Naive thymus-derived CD4-positive, alpha-beta T cell (primary cell): ENCODE measurements at places on chromosomes 2 and 18. TPM values are rescaled to one million over a fixed set of nuclear protein-coding genes. Genes with fewer than 3 reads are reported as not detected.

SESTD1 gene
- 23.2 TPM for total RNA-seq

GREB1L gene
- not detected for total RNA-seq

DNA sequence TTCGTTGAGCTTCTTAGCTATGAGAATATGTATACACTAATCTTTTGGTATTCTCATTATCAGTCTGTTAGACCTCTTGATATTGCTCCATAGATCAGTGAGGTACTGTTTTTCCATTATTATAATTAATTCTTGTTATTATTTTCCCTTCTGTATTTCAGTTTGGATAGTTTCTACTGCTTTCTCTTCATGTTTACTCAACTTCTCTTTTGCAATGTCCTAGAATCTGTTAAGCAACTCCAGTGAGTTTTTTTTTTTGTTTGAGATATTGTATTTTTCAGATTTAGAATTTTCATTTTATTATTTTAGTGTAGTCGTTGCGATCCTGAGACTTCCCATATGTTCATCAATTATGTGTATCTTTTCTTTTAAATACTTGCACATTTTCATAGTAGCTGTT lies 260.8 kb downstream of the SETBP1 start:
- H3K27me3 ChIP-seq, result no peaks in the 10 kb centered on the region
- no peak overlapping the region for H3K27ac ChIP-seq
- no peaks in the 10 kb centered on the region for H3K4me1 ChIP-seq
- no peaks in the 10 kb centered on the region for H3K36me3 ChIP-seq
- no peak for DNase-seq

DNA sequence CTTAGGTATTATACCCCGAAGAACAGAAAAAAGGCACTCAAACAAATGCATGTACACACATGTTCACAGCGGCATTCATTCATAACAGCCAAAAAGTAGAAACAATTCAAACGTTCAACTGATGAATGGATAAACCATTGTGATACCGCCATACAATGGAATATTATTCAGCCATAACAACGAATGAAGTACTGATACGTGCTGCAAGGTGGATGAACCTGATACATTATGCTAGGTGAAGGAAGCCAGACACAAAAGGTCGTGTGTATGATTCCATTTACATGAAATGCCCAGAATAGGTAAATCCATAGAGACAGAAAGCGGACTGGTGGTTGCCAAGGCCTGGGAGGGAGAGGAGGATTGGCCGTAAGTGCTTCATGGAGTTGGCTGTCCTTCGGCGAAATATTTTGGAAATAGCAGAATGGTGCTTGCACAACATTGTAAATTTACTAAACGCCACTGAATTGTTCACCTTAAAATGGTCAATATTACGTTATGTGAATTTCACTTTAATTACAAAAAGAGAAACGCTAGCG lies 750 bp upstream of the RMP24 start:
- peaks cover 18% of the 10 kb centered on the region for H3K36me3 ChIP-seq
- H3K4me1 ChIP-seq, result peaks cover 33% of the 10 kb centered on the region
- peak overlapping the region; percentile 76 for H3K4me3 ChIP-seq
- H3K27me3 ChIP-seq, result no peaks in the 10 kb centered on the region
- peak overlapping the region; percentile 82 for H3K27ac ChIP-seq
- no peak for DNase-seq

GRCh38 chr2:226701052-226701451 lies 98.6 kb downstream of the IRS1 start:
- no peaks in the 10 kb centered on the region for H3K36me3 ChIP-seq
- no peak for DNase-seq
- H3K4me1 ChIP-seq, result no peaks in the 10 kb centered on the region
- no peak overlapping the region for H3K27ac ChIP-seq

LDLRAD4 gene
- total RNA-seq, result 53.7 TPM

DNA sequence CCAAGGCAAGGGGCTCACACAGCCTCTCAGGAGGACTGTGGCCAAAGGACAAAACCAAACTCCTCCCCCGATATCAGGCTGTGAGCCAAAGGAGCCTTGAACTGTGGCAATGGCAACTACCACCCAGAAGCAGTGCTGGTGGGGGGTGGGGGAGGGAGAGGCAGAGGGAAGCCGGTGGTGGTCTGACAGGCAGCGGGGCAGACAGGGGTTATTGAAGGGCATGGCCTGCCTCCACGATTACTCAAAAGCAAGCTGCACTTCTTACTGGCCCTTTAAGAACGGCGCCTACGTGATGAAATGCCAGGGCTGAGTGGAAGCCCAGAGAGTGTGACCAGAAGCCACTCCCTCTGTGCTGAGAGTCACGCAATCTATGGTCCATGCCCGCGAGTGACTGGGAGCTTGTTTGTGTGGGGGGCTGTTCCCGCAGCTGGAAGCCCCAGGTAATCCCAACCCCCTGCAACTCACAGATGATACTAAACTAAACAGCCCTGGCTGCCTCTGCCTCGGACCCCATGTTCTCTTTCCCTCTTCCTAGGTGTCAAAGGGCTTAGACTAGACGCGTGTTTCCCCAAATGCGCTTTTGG lies 128.2 kb upstream of the CXCR4 start:
- H3K27ac ChIP-seq, result no peak overlapping the region
- no peaks in the 10 kb centered on the region for H3K36me3 ChIP-seq
- H3K4me1 ChIP-seq, result peaks cover 7% of the 10 kb centered on the region
- H3K4me3 ChIP-seq, result no peak overlapping the region
- no peaks in the 10 kb centered on the region for H3K27me3 ChIP-seq
- DNase-seq, result no peak

DNA sequence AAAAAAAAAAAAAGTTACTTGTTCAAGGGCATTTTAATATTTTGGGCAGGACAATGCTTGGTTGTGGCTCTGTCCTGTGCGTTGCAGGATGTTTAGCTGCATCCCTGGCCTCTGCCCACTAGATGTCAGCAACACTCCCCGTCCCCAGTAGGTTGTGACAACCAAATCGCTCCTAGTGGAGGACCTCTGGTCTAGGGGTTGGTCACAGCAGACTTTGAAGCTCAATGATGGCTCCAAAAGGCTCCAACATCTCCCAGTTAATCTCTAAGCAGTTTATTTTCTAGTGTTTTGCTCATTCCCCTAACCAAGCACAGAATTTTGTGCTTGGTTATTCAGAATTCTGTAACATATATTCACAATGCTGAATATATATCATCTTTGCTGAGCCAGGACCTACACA lies 67.0 kb downstream of the CHRNA1 start:
- peak; percentile 56 for DNase-seq
- no peaks in the 10 kb centered on the region for H3K4me1 ChIP-seq
- H3K27me3 ChIP-seq, result no peaks in the 10 kb centered on the region
- no peak overlapping the region for H3K4me3 ChIP-seq

RPL37A gene
- total RNA-seq, result 3,253 TPM

DNA sequence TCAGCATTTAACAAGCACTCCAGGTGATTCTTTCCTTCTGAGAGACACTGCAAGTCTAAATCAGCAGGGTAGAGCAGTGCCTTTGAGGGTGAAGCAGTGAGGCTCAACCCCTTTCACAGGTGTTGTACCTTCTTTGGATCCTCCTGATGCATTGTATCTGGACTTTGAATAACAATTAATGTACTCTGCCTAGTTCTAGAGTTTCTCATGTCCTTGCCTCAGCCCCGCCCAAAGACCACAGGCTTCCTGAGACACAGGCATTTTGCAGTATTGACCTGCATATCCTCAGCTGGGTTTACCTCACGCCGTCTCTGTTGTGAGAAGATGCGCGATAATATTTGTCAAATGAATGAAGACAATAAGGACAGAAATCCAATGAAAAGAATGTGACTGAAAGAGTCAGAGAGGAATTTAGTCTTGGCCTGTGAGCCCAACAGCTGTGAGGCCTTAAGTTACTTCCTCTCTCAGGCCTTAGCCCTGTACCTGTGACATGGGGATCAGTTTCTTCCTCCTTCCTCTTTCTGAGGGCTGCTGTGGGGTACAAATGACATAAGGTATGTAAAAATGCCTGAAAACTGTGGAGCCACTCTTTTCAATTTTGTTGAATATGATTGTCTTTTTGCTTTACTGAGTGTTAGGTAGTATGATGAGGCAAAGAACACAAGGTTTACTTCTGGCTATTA lies 43.7 kb downstream of the WIPF1 start:
- H3K4me1 ChIP-seq, result peaks cover 22% of the 10 kb centered on the region
- H3K4me3 ChIP-seq, result peak overlapping the region; percentile 20
- peak overlapping the region; percentile 58 for H3K27ac ChIP-seq
- DNase-seq, result no peak
- H3K36me3 ChIP-seq, result peaks cover 8% of the 10 kb centered on the region

CTLA4 gene
- total RNA-seq, result 36.7 and 37.6 TPM in 2 replicates

NPPC gene
- total RNA-seq, result not detected

- H3K27ac ChIP-seq, result no peak overlapping the region
- no peaks in the 10 kb centered on the region for H3K36me3 ChIP-seq
- no peaks in the 10 kb centered on the region for H3K4me1 ChIP-seq
- no peak overlapping the region for H3K4me3 ChIP-seq
Measured at GRCh38 chr18:6256521-6256920, 158.2 kb downstream of the L3MBTL4 start.

PROM2 gene
- total RNA-seq, result 0.48 and 1.2 TPM in 2 replicates

G6PC2 gene
- not detected in 2 replicates for total RNA-seq

DNA sequence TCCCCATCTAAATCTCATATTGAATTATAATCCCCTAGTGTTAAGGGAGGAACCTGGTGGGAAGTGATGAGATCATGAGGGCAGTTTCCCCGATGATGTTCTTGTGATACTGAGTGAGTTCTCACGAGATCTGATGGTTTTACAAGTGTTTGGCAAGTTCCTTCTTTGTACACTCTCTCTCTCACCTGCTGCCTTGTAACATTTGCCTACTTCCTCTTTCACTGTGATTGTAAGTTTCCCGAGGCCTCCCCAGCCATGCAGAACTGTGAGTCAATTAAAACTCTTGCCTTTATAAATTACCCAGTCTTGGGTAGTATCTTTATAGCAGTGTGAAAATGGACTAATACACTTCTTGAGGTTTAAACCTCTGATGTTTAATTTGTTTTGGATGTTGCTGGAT lies 177.5 kb downstream of the CD8B2 start:
- H3K27ac ChIP-seq, result no peak overlapping the region
- no peaks in the 10 kb centered on the region for H3K27me3 ChIP-seq
- no peak for DNase-seq
- no peak overlapping the region for H3K4me3 ChIP-seq

SNTG2 gene
- total RNA-seq, result not detected in 2 replicates

- DNase-seq, result no peak
- no peaks in the 10 kb centered on the region for H3K36me3 ChIP-seq
- H3K4me1 ChIP-seq, result no peaks in the 10 kb centered on the region
- H3K4me3 ChIP-seq, result no peak overlapping the region
Measured at GRCh38 chr2:227127201-227127600, 36.8 kb downstream of the COL4A4 start.

DNA sequence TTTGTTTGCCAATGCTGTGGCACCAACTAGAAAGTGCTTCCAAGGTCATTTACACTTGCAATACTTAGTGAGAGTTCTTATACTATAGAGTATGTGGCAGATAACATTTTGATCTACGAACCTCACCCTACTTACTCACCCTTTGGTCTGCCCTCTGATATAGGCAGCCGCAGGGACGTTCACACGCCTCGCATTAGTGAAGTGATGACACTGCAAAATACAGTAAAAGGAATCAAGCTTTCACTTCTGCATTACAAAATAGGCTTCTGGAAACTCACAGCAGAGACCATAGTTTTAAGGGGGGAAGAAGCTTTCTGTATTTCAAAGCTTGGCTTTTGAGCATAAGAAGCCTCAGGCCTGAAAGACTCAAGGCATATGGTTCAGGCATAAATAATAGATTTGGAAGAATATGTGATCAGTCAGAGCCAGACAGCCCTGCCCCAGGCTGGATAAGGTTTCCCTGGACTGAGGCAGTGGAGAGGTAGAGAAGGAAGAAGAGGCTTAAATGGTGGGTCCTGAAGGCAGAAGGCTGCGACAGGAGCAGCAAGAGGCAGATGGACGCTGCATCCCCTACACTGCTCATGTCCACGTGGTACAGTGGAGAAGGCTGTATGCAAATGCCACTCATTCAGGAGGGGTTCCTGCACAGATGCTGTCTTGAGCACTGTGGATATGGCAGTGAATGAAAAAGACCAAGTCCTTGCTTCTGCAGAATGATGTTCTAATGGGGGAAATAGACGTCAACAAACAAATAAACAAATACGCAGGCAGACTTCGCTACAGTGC lies 63.1 kb downstream of the FECH start:
- no peak overlapping the region for H3K4me3 ChIP-seq
- no peaks in the 10 kb centered on the region for H3K4me1 ChIP-seq
- H3K27me3 ChIP-seq, result no peaks in the 10 kb centered on the region
- H3K27ac ChIP-seq, result no peak overlapping the region

DNA sequence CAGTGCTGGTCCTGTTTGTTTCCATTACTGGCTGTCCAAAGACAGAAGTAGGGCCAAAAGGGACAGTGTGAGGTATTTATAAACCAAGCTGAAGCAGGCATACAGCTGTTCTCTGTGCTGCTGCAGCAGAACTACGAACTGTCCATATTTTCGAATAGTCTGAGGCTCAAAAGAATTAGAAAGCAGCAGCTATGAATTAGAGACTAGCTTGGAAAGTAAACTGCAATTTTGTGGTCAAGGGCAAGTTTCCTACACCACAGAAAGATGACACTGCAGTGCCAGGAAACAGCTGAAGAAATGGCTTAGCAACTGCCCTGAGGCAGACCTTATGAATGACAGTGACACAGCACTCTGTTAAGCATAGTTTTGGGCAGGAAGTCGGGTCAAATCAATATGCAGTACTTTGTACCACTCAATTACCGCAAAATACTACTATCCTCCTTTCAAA lies 125.3 kb downstream of the TMEM131 start:
- H3K4me3 ChIP-seq, result no peak overlapping the region
- DNase-seq, result peak; percentile 51
- H3K4me1 ChIP-seq, result peaks cover 10% of the 10 kb centered on the region
- no peaks in the 10 kb centered on the region for H3K27me3 ChIP-seq
- no peaks in the 10 kb centered on the region for H3K36me3 ChIP-seq
- H3K27ac ChIP-seq, result no peak overlapping the region

GRCh38 chr2:99925960-99926359 lies 216.4 kb downstream of the AFF3 start:
- no peak for DNase-seq
- no peak overlapping the region for H3K4me3 ChIP-seq
- no peaks in the 10 kb centered on the region for H3K4me1 ChIP-seq
- H3K27ac ChIP-seq, result no peak overlapping the region
- no peaks in the 10 kb centered on the region for H3K27me3 ChIP-seq
- H3K36me3 ChIP-seq, result no peaks in the 10 kb centered on the region

GKN2 gene
- not detected in 2 replicates for total RNA-seq

C18orf32 gene
- 53.6 TPM for total RNA-seq

RAX gene
- total RNA-seq, result not detected in 2 replicates

- H3K27ac ChIP-seq, result no peak overlapping the region
- no peak overlapping the region for H3K4me3 ChIP-seq
Measured at GRCh38 chr2:1022178-1022577, 71.5 kb downstream of the SNTG2 start.

- peaks cover 18% of the 10 kb centered on the region for H3K4me1 ChIP-seq
- H3K27me3 ChIP-seq, result no peaks in the 10 kb centered on the region
Measured at GRCh38 chr2:27965841-27966240, 75.3 kb downstream of the BABAM2 start.

GRCh38 chr2:145503511-145503910 lies 983.6 kb upstream of the ZEB2 start:
- no peaks in the 10 kb centered on the region for H3K4me1 ChIP-seq
- DNase-seq, result no peak
- H3K4me3 ChIP-seq, result no peak overlapping the region
- no peaks in the 10 kb centered on the region for H3K27me3 ChIP-seq
- no peak overlapping the region for H3K27ac ChIP-seq

GRCh38 chr2:55519938-55520885 lies 694 bp downstream of the CFAP36 start:
- peak overlapping the region; percentile 90 for H3K27ac ChIP-seq
- DNase-seq, result no peak
- H3K4me3 ChIP-seq, result peak overlapping the region; percentile 80
- peaks cover 5% of the 10 kb centered on the region for H3K4me1 ChIP-seq
- no peaks in the 10 kb centered on the region for H3K36me3 ChIP-seq
- no peaks in the 10 kb centered on the region for H3K27me3 ChIP-seq
